NCI-H187 (cell line): ENCODE measurements at places on chromosomes 7 and 10.
A peak's percentile ranks its signal among the peaks of the same experiment; 100 is the strongest.

- DNase-seq = no peak
Observed at GRCh38 chr7:156665101-156665500, 24.5 kb downstream of the RNF32 start.

DNA sequence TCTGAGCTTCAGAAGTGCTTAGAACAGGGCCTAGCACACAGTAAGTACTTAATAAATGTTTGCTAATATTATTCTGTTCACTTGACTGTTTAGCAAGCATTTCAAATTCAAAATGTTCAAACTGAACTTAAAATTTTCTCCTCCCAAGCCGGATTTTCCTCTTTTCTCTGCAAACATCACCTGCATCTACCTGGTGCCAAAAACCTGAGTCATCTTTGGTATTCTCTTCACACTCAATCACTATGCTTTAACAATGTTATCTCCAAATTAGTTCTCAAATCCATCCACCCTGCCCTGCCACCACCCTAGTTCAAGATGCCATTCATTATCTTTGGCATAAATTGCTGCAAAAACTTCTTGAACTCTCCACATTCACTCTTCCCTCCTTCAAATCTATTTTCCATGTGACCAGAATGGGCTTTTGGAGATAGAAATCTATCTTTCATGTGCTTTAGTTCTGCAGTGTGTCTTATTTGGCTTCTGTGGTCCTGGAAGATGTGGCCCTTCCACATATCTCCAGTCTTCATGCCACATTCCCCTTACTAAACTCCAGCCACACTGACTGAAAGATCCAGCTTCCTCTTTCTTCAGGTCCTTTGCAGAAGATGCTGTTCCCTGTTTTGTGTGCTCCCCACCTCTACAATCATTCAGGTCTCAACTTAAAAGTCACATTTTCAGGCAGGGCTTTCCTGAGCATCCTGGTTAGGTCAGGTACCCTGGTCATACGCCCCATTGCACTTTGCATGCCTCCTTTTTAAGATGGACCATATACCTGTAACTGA, 2.0 kb downstream of the GGCT start:
- DNase-seq = no peak

GRCh38 chr7:15419596-15419995, 142.2 kb downstream of the AGMO start:
- DNase-seq = no peak

DNA sequence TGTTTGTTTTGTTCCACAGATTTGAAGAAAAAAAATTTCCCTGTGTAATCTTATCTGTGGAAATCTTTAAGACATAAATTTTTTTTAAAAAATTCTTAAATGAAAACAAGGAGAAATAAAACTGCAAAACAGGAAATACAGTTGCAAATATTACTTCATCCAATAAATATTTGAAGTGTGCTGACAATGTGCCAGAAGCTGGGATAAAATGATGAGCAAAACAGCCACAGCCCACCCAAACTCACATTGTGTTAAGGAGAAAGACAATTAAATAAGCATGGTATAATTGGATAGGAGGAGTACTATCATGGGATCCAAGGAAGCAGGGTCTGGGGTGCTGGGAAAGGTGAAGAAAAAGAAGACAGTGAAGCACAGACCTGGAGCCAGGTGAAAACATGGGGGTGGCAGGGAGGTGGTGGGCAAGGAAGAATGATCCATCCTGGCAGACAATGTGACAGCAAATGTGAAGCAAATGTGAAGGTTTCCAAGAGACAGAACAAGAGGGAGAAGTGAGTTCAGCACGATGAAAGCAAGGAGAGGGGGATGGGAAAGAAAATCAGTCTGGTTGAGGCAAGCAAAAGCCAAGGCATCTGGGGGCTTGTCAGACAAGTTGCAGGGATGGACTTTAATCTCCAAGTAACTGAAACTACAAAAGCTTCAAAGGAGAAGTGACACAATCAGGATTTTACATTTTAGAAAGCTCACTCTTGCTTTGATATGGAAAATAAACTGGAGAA, 135.9 kb downstream of the HIBADH start:
- DNase-seq = no peak

DNA sequence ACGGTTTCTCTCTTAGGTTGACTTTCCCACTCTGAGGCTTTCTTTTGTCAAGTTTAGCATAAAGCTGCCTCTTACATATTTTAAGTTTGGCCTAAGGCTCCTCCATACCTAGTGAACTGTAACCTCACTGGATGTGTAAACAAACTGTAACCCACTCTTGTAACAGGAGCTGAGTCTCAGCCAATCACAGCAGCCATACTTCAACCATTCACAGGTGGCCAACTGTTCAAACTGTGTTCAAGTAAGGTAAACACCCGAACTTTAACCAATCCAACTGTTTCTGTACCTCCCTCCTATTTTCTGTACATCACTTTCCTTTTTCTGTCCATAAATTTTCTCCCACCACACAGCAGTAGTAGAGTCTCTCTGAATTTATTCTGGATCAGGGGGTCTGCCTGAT, 7.7 kb upstream of the NRBF2 start:
- DNase-seq = no peak

- peak; percentile 48 for DNase-seq
Observed at GRCh38 chr7:102912742-102913141, at the start of gene LRRC17. Gene LRRC17, plus strand, starts transcription at chr7:102913000. Its CDS starts 20,914 bp downstream, at chr7:102933914.

- DNase-seq = no peak
Observed at GRCh38 chr10:30000802-30001571, 58.4 kb downstream of the JCAD start.

- no peak for DNase-seq
Observed at GRCh38 chr10:75208181-75208580, 2.4 kb upstream of the VDAC2 start.

- DNase-seq = peak; percentile 45
Observed at GRCh38 chr7:68176974-68177373, 1180.3 kb downstream of the TYW1 start.

GRCh38 chr7:55514546-55515265, 57.6 kb downstream of the VOPP1 start:
- DNase-seq = no peak

DNA sequence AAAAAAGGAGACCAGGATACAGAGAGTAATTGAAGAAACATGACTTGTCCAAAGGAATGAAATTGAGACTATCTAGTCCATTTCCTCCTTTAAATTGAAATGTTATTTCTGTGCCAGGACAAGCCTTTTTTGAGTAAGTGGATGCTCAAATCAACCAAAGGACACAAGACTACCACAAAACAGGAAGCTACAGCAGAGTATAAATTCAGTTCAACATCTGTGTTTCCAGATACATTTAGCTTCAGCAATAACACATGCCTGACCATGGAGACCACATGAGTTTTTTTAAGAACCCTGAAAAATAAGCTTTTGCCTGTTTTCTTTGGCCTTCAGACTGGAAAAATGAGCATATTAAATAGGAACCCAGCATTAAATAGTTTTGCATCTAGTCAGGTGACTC, 707.5 kb downstream of the ZWINT start:
- no peak for DNase-seq

- no peak for DNase-seq
Observed at GRCh38 chr10:132319853-132320653, 11.9 kb upstream of the LRRC27 start.

DNA sequence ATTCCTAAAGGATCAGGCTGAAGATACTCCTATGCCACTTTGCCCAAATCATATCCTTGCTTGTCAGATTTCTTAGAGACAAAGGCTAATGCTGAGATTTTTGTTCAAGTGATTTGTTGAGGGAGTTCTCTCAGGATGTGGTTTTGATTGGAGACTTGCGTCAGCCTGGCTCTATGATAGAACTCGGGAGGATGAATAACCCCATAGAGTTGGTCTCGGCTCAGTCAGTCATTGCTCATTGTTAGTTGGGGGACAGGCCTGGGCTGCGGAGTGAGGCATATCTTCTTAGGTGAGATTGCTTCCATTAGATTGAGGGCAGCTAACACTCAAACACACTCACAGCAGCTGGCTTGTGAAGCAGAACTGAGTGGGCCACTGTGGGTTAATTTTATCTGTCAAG, 203.4 kb downstream of the KIF20B start:
- no peak for DNase-seq

- DNase-seq = no peak
Observed at GRCh38 chr10:34139559-34139958, 675.5 kb downstream of the PARD3 start.

- DNase-seq = no peak
Observed at GRCh38 chr7:80488406-80488805, 23.5 kb downstream of the GNAT3 start.

- peak; percentile 47 for DNase-seq
Observed at GRCh38 chr7:29017713-29018112, 59.6 kb upstream of the TRIL start.

DNA sequence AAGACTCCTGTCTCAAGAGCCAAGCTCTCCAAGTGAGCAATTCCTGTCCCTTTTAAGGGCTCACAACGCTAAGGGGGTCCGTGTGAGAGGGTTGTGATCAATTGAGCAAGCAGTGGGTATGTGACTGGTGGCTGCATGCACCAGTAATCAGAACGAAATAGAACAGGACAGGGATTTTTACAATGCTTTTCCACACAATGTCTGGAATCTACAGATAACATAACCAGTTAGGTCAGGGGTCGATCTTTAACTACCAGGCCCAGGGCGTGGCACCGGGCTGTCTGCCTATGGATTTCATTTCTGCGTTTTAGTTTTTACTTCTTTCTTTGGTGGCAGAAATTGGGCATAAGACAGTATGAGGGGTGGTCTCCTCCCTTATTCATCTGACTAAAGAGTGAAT, 54.9 kb upstream of the SP4 start:
- DNase-seq = no peak

DNA sequence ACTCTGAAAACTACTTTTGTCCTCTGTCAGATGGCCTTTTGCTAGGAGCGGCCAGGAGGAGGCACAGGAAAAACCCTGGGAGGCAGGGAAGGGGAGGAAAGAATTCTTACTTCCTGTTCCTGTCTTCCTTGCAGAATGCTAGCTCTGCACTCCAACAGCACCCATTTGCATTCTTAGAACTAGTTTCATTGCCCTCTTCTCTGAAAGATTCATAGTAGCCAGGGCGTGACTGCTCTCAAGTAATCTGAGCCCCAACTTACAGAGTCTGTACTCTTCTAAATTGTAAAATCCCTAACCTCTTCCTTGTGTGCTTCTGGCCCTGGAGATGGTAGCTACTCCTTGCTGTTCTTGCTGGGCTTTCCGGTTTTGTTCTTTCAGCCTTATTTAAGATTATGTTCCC, 75.3 kb upstream of the STEAP1 start:
- DNase-seq = no peak
